Stimulated activated CD8-positive, alpha-beta memory T cell treated with anti-CD3 and anti-CD28 coated beads, Interleukin-4, amount 100 ng/mL, for 4 hours (primary cell): ENCODE measurements at places on chromosomes 5 and 9.

DNA sequence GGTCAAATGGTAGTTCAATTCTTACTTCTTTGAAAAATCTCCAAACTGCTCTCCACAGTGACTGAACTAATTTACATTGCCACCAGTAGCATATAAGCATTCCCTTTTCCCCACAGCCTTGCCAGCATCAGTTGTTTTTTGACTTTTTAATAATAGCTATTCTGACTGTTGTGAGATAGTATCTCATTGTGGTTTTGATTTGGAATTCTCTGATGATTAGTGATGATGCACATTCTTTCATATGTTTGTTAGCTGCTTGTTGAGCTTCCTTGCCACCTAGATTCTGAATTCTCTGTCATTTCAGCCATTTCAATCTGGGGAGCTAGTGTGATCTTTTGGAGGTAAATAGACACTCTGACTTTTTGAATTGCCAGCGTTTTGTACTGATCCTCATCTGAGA is 24.0 kb downstream of the CDK20 start:
- no peak for DNase-seq

DNA sequence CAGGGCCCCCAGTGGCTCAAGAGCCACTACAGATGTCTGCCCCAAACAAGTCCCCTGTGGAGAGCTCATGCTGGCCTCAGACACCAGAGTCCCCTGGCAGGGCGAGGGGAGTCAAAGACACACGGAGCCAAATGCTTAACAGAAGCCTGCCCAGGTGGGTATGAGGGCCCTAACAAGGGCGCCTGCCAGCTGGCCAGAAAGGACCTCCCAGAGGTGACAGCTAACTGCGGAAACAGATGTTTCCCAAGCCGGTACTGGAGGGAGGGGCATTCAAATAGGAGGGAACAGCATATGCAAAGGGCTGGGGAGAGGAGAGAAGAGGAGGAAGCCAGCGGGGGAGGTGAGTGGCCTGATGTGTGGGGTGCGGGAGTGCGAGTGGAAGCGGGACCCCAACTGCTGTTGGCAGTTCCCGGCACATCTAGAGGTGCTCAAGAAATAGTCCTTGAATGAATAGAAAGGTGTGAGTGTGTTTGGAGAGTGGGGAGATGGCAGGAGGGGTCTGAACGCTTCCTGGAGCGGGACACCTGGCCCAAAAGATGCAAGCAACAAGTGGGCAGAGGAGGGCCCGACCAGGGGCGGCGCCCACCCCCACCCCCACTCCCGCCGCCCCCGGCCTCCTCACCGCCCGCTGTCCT is 824 bp downstream of the MXD3 start:
- DNase-seq = no peak

DNA sequence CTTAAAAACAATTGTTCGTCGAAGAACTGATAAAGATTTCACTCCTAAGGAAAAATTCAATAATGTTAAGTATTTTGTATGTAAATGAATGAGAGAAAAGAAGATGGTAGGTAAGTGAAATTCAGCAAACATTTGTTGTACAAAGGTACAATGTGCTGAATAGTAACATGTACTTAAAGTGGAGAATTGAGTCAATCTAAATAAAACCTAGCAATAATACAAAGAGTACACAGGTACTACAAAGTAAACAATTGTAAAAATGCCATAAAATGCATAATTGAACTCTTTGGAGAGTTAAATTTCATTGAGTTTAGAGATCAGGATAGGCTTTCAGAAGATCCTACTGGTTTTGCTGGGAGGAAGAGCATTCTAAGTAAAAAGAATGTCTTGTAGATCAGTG is 82.9 kb downstream of the ERBIN start:
- no peak for DNase-seq

DNA sequence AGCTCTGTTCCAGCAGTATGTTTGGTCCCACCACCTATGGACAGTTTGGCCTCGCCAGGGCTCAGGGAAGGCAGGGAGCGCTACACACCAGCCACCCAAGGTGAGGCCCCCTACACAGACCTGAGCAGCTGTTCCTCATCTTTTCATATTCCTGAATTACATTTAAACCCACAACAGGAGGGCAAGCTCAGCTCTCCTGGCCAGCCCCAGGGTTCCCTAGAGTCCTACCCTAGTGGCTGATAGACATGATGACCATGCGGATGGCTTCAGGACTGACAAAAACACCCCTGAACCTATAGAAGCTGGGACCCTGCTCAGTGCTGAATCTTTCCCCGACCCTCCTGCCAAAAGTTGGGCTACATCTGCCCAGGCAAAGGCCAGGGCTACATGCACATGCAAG is 6.7 kb upstream of the FOXE1 start:
- DNase-seq = no peak

DNA sequence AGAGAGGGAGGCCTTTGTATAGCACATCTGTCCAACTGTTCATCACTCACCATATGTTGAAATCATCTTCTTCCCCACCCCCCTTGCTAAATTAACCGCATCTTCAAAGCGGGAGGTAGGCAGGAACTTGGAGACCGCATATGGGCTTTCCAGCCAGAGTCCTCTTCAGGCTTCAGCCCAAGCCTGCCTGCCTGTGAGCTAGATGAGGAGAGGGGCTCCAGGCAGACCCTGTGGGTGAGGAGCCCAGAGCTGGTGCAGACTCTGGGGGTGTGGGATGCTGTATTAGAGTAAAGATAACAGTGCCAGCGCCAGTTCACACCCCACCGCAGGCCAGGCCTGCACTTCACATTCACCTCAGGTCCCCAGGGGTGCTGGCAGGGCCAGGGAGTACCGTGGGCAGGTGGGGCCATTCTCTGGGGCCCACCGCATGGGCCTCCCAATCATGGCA is 16.2 kb downstream of the PRRC2B start:
- DNase-seq = no peak
